ENCODE measurements at places on chromosomes 4 and X.
A peak's percentile ranks its signal among the peaks of the same experiment; 100 is the strongest.

GRCh38 chr4:42809419-42810084 is 83.0 kb upstream of the GRXCR1 start:
- no peak for DNase-seq

GRCh38 chrX:49155243-49155899 is 7.2 kb upstream of the MAGIX start:
- DNase-seq, result no peak

DNA sequence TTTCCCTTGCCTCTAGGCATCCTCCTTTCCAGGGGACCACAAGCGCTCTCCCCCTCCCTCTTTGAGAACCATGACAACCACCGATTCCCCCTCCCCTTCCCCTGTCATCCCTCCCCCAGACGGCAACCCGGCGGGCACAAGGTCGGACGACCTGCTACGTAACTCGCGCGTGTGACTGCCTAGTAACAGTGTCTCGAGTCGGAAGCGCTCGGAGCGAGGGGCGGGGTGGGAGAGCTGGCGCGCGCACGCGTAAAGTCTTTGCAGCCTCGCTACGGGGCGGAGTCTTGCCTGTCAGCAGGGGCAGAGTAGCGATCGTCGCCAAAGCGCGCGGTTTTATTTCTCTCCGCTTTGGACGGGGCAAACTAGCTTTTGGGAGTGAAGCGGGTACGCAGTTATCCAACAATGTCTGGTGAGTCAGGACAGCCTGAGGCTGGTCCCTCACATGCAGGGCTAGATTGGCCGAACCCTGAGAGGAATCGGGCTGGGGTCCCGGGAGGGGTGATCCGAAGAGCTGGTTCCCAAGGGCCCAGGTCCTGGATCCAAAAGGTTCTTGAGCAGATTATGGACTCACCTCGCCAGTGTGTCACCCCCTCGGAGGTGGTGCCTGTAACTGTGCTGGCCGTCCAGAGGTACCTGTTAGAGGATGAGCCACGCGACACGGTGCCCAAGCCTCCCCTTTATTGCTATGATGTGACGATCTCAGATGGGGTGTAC is at the start of gene RADX:
Gene RADX, plus strand, starts transcription at position 300 of the 714 bp plus-strand sequence. Its CDS starts 103 bp downstream, at position 403.
- DNase-seq, result peak; percentile 53

DNA sequence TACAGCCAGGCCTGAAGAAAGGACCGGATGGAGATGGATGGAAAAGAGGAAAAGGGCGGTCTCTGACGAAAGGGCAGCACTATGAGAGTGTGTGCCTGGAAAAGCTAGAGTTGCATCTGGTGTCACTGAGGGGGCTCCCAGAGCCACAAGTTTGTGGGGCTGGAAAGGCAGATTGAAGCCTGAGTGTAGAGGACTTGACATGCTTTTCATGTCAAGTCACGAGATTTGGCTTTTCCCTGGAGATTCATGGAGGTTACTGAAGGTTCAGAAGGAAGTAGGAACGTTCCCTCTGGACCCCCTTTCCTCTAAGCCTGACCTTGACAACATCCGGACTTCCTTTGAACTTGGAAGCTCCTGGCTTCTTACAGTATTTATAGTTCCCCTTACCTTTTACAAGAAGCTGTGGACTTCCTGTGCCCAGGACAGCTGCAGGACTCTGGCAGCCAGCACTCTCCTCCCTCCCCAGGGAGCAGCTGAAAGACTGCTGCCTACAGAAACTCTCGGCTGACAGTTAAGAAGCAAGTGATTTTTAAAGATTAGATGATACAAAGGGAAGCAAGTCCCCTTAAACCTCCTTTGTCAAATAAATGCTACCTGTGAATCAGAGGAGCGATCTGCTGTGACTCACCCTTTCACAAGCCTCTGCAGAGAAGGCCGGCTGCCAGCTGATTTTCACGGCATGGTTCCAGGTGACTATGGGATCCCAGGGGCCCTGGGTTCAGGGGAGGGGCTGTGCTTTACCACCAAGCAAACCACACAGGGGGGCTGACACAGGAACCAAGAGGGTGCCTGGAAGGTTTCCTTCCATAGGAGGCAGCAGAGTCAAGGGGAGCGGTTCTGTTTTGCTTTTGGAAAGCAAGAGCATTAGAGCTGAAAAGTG is 72.9 kb upstream of the STIM2 start:
- peak; percentile 4 for DNase-seq

DNA sequence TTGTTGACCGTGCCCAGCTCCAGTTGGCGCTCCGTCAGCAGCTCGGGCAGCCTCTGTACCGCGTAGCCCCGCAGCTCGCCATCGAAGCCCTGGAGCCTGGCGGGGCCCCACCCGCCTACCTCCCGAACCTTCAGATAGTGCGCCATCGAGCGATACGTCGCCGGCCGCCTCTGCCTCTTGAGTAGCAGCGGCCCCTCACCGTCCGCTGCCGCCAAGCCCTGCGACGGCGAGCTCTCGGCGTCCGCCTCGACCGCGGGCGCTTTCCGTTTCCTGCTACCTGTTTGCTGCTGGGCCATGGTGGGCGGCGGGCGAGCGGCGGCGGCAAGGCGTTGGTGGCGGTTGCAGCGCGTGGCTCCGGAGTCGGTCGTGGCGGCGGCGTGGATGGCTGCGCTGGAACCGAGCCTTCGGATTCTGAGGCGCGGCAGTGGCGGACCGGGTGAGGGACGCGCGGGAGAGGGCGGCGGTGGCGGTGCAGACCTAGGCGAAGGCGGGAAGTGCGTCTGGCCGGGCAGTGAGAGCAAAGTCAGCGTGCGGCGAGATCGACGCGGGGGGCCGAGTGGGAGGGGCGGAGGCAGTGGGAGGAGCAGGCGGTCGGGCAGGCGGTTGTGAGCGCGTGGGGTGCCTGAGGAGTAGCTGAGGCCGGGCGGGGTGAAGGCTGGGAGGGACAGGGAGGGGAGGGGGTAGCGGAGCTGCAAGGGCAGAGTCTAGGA is at the start of gene DCAF12L1:
Gene DCAF12L1, minus strand, starts transcription at position 502 of the 710 bp plus-strand sequence. Its CDS starts 206 bp downstream, at position 296.
- DNase-seq, result no peak

GRCh38 chr4:174377613-174378012 is 93.9 kb downstream of the CEP44 start:
- no peak for DNase-seq

DNA sequence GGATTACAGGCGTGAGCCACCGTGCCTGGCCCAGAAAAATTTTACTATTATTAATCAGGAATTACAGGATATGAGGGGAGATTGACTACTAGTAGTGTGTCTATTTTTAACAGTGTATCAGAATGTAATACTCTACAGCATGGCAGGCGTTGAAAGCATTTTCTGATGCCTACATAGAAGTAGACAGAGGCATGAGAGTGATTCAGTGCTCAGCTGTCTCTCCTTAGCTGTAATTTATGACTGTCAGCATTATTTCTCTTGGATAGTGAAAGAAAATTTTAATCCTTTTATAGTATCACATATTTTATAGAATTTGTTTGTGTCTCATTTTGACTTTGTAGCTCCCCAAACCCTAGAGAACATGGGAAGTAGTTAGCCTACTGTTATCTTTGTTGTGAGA is 20.7 kb downstream of the ARHGAP24 start:
- no peak for DNase-seq

DNA sequence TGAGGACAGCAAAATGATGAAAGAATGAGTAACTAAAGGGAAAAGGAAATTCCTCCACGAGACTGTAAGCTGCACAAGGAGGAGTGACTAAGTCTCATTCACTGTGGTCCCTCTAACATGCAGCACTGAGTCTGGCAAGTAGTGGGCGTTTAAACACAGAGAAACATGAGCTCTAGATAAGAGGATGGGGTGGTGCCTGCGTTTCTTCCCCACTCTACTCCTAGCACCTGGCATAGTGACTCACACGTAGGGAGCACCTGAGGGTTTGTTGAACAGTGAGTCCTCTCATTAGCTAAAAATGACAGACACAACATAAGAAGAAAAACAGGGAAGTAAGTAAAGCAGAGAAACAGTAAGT is 105.8 kb upstream of the CBR4 start:
- DNase-seq, result no peak

DNA sequence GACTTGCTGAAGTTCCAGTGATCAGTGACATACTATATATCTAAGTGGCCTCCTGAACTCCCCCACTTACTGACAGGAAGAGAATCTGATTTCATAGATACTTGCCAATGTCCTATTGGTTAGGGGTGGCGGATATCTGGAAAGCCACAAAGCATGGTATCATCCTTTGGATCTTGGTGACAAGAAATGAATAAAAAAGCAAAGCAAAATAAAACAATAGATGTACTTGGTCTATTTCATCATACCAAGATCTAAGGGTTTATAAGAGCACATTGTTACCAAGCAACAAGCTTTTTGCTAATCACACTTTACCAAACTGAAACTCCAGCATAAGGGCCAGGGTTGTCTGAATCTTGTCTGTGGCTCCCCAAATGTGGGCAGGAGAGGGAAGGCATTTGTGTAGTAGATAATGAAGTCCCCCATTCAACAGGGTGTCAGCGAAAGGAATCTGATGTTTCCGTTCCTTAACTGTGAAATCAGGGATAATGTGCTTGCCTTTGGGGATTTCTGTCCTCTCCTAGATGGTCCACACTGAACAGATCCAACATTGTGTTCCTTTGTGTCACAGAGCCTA is 125.0 kb upstream of the SMIM10 start:
- no peak for DNase-seq

DNA sequence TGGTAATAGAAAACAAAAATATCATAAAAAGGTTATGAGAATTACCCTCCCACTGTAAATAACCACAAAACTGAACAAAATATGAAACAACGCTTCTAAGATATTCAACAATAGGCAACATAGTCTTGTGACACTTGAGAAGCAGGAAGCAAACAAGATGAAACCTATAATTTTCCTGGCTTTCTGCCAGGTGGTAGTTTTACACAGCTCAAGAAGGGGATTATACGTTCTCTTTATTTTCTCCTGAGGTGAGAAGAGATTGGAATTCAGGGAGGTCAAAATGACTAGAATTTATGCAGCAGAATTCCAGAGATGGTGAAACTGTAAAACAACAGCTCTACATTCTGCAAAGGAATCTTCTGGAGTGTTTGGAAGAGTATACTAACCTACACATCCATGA is 186.0 kb downstream of the HHIP start:
- no peak for DNase-seq

DNA sequence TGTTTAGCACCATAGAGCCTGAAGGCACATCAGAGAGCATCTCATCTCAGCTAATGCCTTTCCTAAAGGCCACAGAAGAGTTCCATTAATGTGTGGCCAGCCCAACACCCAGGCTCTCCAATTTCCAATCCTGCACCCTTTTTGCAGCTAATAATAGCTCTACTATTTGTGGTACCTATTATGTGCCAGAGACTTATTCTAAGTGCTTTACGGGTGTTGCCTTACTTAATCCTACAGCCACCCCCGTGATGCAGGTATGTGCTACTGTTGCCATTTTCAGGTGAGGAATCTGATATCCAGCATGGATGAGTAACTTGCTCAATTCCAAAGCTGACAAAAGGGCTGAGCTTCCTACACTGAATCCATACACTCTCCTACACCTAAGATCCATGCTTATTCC is 217.6 kb upstream of the GALNT7 start:
- no peak for DNase-seq

- no peak for DNase-seq
Measured at GRCh38 chr4:123921339-123921738, 524.7 kb downstream of the SPRY1 start.

DNA sequence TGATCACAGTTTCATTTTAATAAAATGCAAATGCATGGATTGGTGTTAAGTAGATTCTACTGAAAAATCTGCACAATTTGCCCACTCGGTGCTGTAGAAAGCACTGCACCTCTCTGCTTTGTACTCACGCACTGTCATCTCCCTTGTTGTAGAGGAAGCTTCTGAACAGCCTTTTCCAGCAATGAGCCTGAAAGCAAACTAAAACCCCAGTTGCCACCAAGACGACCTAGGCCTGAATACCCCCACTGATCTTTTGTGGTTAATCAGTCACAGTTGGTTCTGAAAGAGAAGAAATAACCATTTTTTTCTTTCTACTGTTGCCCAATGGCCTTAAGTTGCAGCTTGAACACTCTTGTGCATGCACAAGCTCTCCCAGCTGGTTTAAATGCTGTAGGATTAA is 229.8 kb downstream of the NLGN4X start:
- DNase-seq, result no peak

- no peak for DNase-seq
Measured at GRCh38 chr4:3464349-3464905, 1.3 kb downstream of the DOK7 start.

DNA sequence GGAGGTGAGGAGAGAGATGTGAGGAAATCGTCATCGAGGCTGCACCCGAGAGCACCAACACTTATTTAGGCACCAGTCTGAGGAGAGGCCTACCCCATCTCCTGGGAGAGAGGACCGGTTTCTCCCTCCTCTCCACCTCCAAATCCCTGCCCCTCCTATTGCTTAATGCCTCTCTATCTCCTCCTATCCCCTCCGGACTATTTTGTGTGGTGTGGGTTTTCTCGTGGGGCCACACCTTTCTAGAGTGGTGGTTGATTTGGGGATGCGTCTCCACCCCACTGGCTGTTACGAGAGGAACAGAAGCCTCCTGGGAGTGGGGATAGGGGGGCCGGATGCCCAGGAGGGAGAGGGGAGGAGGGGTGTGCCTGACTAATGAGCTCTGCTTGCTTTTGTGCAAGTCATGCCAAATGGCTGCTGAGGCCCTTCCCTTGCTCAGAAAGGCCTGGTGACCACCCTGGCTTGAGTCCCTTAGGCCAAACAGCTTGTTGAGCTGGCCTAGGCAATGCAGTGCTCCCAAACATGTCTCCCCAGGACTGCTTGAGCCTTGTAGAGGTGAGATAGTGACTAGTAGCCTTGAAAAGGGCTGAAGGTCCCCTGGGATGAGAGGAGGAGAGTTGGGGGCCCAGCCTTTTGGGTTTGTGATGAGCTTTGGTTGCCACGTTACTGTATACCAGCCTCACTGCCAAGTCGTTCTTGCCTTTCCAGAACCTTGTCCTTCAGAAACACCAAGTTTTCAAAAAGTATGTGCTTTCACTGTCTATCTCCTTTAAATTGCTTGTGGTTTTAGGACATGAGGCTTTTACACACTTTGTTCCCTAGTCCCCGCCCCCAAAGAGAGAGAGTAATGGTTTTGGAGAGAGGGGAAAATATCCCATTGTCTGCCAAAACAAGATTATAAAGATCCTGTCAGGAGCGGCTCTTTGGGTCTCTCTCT is 1.2 kb downstream of the MSN start:
- no peak for DNase-seq

- DNase-seq, result no peak
Measured at GRCh38 chr4:41212616-41213203, 1.6 kb downstream of the APBB2 start.

DNA sequence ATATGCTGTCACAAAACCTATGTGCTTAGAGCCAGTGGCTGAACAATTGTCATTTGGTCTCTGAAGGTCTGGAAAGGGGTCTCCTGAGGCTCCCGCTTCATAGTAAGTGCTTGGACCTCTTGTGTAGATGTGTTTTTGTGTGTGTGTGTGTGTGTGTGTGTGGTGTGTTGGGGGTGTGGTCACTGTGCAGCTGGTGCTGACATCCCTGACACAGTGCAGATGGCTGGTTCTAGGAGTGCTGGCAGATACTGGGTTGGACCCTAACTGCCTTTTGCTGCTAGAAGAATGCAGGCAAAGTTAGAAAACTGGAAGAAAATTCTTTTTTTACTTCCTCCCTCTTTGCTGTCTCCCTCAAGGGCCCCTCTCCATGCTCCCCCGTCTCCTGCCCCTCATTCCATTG is 1872.6 kb downstream of the ARAP2 start:
- DNase-seq, result no peak

DNA sequence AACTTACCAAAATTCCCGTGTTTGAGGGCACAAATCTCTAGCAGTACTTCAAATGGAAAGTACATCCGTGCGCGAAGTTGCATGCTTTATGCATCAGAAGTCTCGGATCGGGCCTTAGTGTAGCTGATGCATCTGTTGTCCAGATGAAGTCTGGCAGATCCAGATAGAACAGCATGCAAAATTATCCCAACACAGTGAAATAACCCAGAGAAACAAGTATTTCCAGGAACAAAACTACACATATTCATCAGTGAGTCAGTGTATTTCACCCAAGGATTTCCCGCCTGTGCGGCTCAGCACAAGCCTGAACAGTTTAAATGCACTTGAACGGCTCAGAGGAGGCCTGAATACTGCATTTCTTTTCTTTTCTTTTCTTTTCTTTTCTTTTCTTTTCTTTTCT is 27.4 kb upstream of the CLDN24 start:
- no peak for DNase-seq

Data from stimulated activated CD4-positive, alpha-beta T cell treated with anti-CD3 and anti-CD28 coated beads, Interleukin-1b, Interleukin-23, amount 100 ng/mL, for 1 hour (primary cell).